ENCODE measurements at places on chromosomes 16 and 17. TPM values are rescaled to one million over a fixed set of nuclear protein-coding genes. Genes with fewer than 3 reads are reported as not detected.

- peaks cover 4% of the 10 kb centered on the region for H3K4me1 ChIP-seq
- peaks cover 12% of the 10 kb centered on the region for H3K27me3 ChIP-seq
- H3K36me3 ChIP-seq = no peaks in the 10 kb centered on the region
These were observed 11.0 kb downstream of the GPRC5C start for GRCh38 chr17:74442670-74443515.

DNA sequence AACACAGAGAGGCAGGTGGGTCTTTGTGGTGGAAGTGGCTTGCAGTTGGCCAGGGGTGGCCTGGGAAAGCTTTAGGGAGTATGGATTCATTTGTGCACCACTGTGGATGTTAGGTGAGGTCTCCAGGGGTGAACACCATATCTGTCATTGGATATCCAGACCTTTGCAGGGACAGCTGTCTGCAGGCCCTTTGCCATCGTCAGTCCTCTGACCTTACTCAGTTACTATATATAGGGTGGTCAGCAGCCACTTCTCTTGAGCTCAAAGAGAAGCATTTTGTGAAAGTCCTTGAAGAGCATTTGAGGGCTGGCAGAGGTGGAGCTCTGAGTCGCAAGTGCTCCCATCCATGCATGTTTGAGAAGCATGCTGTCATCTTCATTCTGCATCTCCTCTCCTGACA lies 40.4 kb downstream of the TMEM11 start:
- H3K4me3 ChIP-seq = no peak overlapping the region
- peaks cover 7% of the 10 kb centered on the region for H3K4me1 ChIP-seq
- H3K36me3 ChIP-seq = peaks cover 1% of the 10 kb centered on the region
- DNase-seq = peak; percentile 33
- no peaks in the 10 kb centered on the region for H3K27me3 ChIP-seq

GRCh38 chr16:12146966-12147365 lies 170.4 kb downstream of the SNX29 start:
- no peak overlapping the region for H3K4me3 ChIP-seq
- H3K4me1 ChIP-seq = no peaks in the 10 kb centered on the region
- H3K27me3 ChIP-seq = no peaks in the 10 kb centered on the region
- no peak for DNase-seq
- H3K27ac ChIP-seq = no peak overlapping the region
- no peaks in the 10 kb centered on the region for H3K36me3 ChIP-seq

DNA sequence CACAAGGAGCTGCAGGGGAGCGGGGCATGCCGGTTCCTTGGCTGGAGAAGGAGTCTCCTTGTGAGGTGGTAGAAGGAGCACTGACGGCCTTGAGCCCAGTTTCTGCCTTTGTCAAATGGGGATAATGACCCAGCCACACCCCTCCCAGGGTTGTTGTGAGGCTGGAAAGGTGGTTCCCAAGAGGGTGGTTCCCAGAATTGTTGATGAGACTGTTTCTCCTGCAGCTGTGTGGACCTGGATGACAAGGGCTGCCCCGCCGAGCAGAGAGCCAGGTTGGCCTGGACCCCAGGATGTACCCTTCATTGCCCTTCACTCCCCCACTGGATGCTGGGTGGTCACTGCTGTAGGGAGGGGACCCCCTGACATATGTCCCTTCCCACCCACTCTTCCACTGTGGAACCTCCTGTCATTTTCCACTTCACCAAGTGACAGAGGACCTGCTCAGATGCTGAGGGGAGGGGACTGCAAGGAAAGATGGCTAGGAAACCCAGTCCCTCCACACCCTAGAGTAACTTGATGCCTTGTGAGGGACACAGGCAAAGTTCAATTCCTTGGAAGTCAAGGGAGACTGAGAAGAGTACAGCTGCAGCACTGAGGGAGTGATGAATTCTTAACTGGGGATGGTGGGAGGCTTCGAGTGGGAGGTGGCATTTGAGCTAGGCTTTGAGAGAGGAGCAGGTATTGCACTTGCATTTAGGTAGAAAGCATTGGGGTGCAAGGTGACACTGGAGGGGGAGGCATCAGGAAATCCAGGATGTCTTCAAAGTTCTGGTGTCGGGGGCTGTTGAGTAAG lies 10.6 kb downstream of the MIEN1 start:
- no peaks in the 10 kb centered on the region for H3K4me1 ChIP-seq
- no peaks in the 10 kb centered on the region for H3K36me3 ChIP-seq
- no peak for DNase-seq
- no peaks in the 10 kb centered on the region for H3K27me3 ChIP-seq

- peaks cover 43% of the 10 kb centered on the region for H3K27me3 ChIP-seq
- peaks cover 37% of the 10 kb centered on the region for H3K36me3 ChIP-seq
- no peak for DNase-seq
These were observed 54.0 kb downstream of the CFDP1 start for GRCh38 chr16:75379339-75379738.

- H3K36me3 ChIP-seq = no peaks in the 10 kb centered on the region
- no peak overlapping the region for H3K27ac ChIP-seq
- DNase-seq = no peak
- H3K27me3 ChIP-seq = peaks cover 2% of the 10 kb centered on the region
- no peak overlapping the region for H3K4me3 ChIP-seq
- no peaks in the 10 kb centered on the region for H3K4me1 ChIP-seq
These were observed 60.4 kb upstream of the MMP2 start for GRCh38 chr16:55418586-55418985.

DNA sequence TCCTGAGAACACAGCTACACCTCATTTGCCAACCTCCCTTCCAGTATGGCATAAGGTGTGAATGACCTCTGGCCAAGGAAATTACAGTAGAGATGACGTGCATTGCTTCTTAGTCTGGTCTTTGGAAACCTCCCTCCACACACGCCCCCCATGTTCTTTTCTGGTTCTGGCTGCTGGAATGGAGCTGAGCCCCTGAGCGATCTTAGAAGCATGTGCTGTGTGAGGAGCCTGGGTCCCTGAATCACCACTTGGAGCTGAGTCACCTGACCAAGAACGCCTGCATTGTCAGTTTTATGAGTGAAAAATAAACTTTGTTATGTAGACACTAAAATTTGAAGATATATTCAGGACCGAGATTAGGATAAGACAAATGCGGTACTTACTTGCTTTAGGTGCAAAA lies 51.4 kb downstream of the HS3ST3A1 start:
- no peak overlapping the region for H3K27ac ChIP-seq
- no peak overlapping the region for H3K4me3 ChIP-seq
- no peaks in the 10 kb centered on the region for H3K36me3 ChIP-seq
- H3K4me1 ChIP-seq = no peaks in the 10 kb centered on the region

- H3K4me1 ChIP-seq = peaks cover 1% of the 10 kb centered on the region
- no peak for DNase-seq
- no peak overlapping the region for H3K4me3 ChIP-seq
- no peaks in the 10 kb centered on the region for H3K36me3 ChIP-seq
These were observed 38.6 kb upstream of the PMFBP1 start for GRCh38 chr16:72210555-72210954.

DNA sequence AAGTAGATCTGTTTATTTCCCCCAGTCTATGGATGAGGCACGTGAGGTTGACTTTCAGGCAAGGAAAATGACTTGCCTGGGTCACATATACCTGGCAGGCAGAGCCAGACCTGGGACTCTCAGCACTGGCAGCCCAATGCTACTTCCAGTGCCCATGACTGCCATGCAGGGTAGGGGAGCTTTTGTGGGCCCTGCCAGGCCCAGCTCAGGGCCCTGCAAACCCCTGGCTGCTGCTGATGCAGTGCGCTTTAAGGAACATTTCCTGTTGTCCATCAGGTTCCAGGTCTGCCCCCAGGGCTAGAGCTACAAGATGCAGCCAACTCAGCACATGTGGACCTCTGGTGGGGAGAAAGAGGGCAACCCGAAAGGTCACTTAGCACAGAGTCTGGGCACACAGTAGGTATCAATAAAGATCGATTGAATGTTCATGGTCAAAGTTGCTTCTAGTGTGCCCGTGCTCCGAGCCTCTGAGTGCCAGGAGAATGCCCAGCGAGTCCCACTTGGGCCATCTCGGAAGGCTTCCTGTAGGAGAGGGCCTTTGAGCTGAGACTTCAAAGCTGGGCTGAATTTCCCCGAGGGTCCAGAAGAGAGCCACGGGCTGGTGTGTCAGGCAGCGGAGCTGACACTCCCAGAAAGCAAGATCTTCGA lies 513 bp upstream of the TBX21 start:
- peak overlapping the region; percentile 84 for H3K27ac ChIP-seq
- no peaks in the 10 kb centered on the region for H3K27me3 ChIP-seq

- no peak overlapping the region for H3K27ac ChIP-seq
- no peaks in the 10 kb centered on the region for H3K4me1 ChIP-seq
- H3K4me3 ChIP-seq = no peak overlapping the region
- no peaks in the 10 kb centered on the region for H3K36me3 ChIP-seq
These were observed 73.5 kb upstream of the KIF2B start for GRCh38 chr17:53749178-53749577.

GRCh38 chr16:53672461-53672860 lies 31.2 kb downstream of the RPGRIP1L start:
- DNase-seq = no peak
- no peaks in the 10 kb centered on the region for H3K36me3 ChIP-seq
- H3K27ac ChIP-seq = no peak overlapping the region
- H3K27me3 ChIP-seq = no peaks in the 10 kb centered on the region
- H3K4me1 ChIP-seq = no peaks in the 10 kb centered on the region

DNA sequence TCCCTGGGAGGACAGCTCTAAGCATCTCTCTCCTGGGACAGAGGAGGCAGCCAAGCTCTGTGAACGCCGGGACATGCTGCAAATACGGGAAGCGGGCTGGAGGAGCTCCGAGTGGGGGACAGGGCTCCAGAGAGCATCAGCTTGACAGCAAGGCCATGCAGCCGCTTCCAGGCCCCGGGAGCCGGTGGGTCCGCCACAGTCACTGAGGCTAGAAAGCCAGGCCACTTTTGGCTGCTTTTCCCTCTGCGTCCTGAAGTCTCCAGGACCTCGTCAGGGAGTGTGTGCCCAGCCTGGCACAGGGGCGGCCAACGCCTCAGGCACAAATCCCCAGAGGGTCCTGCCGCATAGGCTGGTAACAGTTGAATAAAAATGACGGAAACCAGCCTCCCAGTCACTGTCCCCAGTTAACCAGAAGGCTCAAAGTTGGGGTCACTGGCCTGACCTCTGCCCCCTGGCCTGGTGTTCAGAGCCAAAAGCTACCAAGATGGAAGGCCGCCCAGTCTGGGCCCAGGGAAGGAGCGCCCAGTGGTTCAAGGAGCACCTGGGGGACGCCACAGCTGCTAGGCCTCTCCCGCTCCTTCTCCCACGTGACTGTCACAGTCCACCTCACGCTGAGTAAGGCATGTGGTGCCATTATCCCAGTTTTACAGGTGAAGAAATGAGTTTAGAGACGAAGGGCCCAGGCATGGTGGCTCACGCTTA lies 3.2 kb upstream of the TRIM65 start:
- DNase-seq = no peak
- no peak overlapping the region for H3K27ac ChIP-seq
- peaks cover 26% of the 10 kb centered on the region for H3K4me1 ChIP-seq
- H3K27me3 ChIP-seq = no peaks in the 10 kb centered on the region
- H3K36me3 ChIP-seq = peaks cover 8% of the 10 kb centered on the region

- H3K36me3 ChIP-seq = peaks cover 27% of the 10 kb centered on the region
- H3K27ac ChIP-seq = peak overlapping the region; percentile 94
- H3K4me1 ChIP-seq = peaks cover 76% of the 10 kb centered on the region
- H3K4me3 ChIP-seq = peak overlapping the region; percentile 69
- peak; percentile 59 for DNase-seq
These were observed 17.0 kb downstream of the FAM117A start for GRCh38 chr17:49746791-49747490.

- H3K36me3 ChIP-seq = no peaks in the 10 kb centered on the region
- DNase-seq = no peak
- no peak within 1 kb of the TSS for H3K27ac ChIP-seq
These were observed at the start of gene ZFHX3 for GRCh38 chr16:73047536-73048291. TSS of gene ZFHX3 (minus strand) at chr16:73048128. CDS start at chr16:72960145, 87,983 bp downstream.

DNA sequence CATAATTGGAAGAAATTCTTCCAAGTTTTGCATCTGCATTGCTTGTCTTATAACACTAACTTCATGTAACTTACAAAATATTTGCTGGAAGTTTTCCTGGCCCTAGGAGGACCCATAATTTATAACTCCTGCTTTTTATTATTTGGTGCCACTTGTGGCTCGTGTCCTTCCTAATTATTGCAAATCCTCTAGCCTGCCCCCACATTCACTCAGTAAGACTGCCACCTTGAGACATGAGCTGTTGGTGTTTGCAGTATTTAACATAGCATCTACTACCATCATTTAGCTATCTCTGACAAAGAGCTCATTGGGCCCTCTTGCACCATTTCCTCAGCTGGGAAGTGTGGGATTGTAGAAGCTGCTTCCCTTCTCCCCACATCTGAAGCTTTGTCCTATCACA lies 49.5 kb downstream of the FTO start:
- no peaks in the 10 kb centered on the region for H3K27me3 ChIP-seq
- H3K27ac ChIP-seq = no peak overlapping the region
- DNase-seq = no peak
- H3K4me3 ChIP-seq = no peak overlapping the region
- H3K36me3 ChIP-seq = peaks cover under 1% of the 10 kb centered on the region

GPT2 gene
- total RNA-seq = 9.6 TPM

PRSS36 gene
- total RNA-seq = 0.59 TPM

KPNA2 gene
- total RNA-seq = 321 TPM

PRCD gene
- total RNA-seq = not detected

All from activated CD8-positive, alpha-beta memory T cell treated with anti-CD3 and anti-CD28 coated beads, Interleukin-2, amount 10 ng/mL, durations not matched to agents 7 days and 5 days (primary cell).